NCI-H1092 (cell line): ENCODE measurements at places on chromosomes 6 and 20.

DNA sequence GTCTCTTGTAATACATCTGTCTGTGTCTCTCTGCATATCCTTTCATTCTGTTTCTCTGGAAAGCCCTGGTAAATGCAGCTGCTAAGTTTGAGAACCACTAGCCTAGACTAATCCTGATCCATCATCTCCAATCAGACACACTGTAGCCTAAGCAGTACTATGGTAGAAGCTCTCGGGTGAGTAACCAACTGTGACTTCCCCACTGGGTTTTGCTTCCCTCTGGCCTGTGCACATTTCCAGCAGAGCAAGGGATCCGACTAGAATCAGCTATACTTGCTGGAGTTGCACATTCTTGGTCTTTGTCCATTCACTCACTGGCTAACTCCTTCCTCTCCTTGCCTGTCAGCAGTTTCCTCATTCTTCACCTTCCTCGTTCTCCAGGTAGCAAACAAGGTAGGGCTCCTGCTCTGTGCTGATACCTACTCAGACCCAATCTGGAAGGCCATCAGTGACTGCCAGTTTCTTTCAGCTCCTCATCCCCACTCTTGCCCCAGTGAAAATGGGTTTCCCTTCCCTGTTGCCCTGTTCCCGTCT is 184.2 kb downstream of the PLCB4 start:
- DNase-seq, result no peak

- DNase-seq, result no peak
Observed at GRCh38 chr6:13432526-13433184, 54.7 kb downstream of the GFOD1 start.

- DNase-seq, result peak; percentile 76
Observed at GRCh38 chr20:13865791-13866351, 81.0 kb downstream of the NDUFAF5 start.

- DNase-seq, result peak; percentile 75
Observed at GRCh38 chr20:19212821-19213502, 520 bp downstream of the SLC24A3 start.

GRCh38 chr6:122449069-122449468 is 22.5 kb downstream of the SERINC1 start:
- DNase-seq, result no peak

- no peak for DNase-seq
Observed at GRCh38 chr6:37261198-37261597, 3.3 kb upstream of the TMEM217 start.

GRCh38 chr6:157046776-157047175 is 269.6 kb downstream of the ARID1B start:
- DNase-seq, result no peak

- DNase-seq, result no peak
Observed at GRCh38 chr20:4814696-4815252, 93.1 kb downstream of the PRND start.

- DNase-seq, result no peak
Observed at GRCh38 chr20:63163596-63164483, 52.1 kb downstream of the YTHDF1 start.

- no peak for DNase-seq
Observed at GRCh38 chr6:15606347-15606746, 56.5 kb downstream of the DTNBP1 start.

- no peak for DNase-seq
Observed at GRCh38 chr6:139592011-139592410, 217.6 kb upstream of the CITED2 start.

- DNase-seq, result peak; percentile 81
Observed at GRCh38 chr6:168217880-168218537, 101.6 kb downstream of the DACT2 start.

DNA sequence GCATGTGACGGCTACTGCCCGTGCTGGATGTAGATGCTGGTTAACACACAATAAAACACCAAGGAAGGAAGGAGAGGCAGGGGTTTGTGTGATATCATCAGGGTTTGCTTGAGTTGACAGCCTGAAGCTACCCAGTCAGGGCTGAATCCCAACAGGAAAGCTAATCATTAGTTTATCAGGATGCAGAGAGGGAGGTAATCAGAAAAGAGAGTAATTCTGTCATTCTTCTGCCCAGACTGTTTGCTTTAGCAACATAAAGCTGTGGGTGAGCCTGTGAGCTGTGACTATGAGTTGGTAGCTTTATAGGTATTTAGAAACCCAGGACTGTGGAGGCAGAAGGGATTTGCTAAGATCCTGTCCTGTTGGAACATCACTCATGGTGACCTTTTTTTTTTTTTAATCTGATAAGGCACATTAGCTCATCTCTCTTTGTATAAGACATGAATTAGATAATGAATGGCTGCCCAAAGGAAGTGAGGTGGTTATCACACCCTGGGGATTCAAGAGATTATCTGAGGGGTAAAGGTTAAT is 79.3 kb downstream of the CAP2 start:
- DNase-seq, result no peak

- DNase-seq, result no peak
Observed at GRCh38 chr20:21182832-21183563, 57.1 kb downstream of the KIZ start.

DNA sequence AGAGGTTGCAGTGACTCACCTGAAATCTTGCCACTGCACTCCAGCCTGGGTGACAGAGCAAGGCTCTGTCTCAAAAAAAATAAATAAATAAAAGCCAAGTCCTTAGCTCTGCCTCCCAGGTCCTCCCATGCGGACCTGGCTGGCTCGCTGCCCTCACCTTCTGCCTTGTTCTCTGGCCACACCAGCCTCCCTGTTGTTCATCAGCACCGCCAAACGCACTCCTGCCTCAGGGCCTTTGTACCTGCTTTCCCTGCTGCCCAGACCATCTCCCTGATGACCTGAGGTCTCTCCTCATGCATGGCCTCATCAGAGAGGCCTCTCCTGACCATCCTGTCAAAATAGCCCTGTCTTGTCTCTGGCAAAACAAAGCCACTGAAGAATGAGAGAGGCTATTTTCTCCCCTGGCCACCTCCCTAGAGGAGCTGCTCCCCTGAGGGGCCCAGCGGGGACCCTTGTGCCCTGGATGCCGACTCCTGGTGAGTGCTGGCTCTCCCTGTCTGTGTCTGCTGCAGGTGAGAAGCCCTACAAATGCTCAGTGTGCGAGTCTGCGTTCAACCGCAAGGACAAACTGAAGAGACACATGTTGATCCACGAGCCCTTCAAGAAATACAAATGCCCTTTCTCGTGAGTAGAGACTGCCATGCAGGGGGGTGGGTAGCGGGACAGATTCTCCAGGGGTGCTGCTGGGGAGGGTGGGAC is 22.6 kb upstream of the CHMP4B start:
- DNase-seq, result no peak

- DNase-seq, result no peak
Observed at GRCh38 chr6:150382171-150382570, 13.4 kb downstream of the IYD start.

GRCh38 chr6:71220466-71220865 is 68.1 kb upstream of the OGFRL1 start:
- no peak for DNase-seq

- no peak for DNase-seq
Observed at GRCh38 chr6:35370785-35371493, 28.6 kb downstream of the PPARD start.

DNA sequence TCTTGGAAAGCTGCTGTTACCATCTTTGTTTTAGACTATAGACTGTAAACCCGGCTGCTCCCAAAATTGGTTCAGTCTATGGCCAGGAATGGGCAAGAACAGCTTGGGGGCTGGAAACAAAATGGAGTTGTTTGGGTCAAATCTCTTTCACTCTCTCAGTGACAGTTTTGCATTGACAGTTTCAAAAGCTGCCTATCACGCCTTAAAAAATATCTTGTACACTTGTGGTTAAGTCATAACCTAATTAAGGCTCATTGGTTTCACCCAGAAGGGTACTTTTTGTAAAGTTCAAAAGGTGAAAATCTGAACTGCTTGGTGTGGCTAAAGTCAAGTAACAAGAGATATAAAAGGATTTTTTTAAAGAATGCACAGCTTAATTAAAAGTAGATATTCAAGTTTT is 76.1 kb upstream of the PRL start:
- no peak for DNase-seq

DNA sequence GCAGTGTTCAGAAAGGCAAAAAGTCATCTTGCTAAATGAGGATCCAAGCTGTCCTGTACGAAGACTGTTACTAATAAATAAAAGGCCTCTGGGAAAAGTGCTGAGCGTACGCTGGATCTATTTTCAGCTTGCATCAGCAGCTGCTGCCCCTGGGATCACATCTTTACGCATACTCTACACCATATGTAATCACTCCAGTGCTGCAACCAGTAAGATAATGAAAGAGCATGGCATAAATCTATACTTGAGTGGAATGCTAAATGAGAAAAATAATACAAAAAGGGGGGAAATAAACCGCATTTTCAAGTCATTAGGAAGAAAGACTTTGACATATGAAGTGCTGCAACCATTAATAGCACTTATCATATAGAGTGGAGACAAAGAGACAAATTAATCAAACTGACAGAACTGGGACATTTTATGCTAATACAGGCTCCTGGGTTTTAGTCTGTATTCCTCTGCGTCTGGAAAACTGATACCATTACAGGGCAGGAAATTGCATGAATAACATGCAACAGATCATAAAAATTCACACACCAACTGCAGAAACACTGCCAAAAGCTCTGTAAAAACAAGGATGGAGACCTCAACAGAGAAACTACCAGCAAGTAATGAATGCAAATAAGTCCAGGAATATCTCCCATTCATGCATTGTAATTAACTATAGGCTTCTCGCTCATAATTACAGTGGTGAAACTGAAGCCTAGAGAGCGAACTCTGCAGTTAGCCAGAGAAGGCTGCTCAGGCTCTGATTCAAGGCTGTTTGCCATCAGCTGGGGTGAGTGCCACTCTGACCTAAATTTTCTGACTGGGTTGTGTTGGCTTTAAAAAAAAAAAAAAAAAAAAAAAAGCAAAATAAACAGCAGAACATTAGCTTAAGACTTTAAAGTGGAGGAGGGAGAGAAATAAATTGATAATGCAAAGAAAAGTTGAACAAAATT is 83.8 kb downstream of the GJA10 start:
- DNase-seq, result no peak

- DNase-seq, result no peak
Observed at GRCh38 chr6:124033501-124033900, 229.8 kb downstream of the NKAIN2 start.

GRCh38 chr20:63587776-63588591 is 13.9 kb upstream of the HELZ2 start:
- no peak for DNase-seq

DNA sequence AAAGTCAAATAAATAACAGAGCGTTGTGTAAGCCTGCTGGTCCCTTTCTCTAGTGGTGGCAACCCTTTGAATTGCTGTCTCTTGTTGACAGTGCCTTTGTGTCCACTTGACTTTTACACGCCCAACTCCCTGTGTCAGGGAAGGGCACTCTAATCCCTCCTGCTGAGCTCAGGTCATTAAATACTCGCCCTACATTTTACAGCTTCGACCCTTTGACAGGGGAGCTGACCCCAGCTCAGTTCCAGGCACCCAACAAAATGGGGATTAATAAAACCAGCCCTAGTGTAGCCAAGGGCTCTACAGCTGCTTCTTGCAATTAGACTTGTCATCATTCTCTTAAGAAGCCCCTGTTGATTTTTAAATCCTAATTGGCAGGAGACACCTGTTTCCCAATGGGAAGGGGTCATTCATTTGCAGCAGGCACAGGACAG is 308.2 kb downstream of the EYA4 start:
- peak; percentile 23 for DNase-seq

DNA sequence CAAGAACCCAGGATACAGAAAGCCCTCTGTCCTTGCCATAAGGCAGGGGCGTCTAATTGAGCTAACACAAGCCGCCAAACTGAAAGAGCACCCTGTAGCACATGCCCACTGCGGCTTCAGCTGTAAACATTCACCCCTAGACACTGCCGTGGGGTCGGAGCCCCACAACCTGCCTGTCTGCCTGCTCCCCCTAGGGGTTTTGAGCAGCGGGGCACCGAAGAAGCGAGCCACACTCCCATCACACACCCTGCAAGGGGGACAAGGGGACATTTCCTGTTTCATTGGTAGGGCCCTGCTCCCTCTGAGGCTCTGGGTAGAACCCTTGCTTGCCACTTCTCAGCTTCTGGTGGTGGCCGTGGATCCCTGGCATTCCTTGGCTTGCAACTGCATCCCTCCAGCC is 45.2 kb upstream of the BCLAF1 start:
- DNase-seq, result no peak

DNA sequence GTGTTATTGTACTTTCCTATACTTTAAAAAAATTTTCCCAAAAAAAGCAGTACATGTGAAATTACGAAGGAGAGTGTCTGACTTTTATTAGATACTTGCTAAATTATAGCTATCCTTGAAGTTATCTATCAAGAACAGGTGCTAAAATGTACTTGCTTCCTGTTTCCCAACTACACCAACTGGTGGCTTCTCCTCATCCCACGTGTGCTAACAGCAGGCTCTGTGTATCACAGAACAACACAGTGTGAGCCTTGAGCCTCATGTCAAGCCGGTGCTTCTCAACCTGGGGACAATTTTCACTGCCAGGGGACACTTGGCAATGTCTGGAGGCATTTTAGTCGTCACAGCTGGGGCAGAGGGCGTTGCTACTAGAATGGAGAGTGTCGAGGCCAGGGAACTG is 36.2 kb upstream of the CDYL start:
- no peak for DNase-seq

GRCh38 chr6:1312203-1312472 is 240 bp downstream of the FOXQ1 start:
- DNase-seq, result no peak

DNA sequence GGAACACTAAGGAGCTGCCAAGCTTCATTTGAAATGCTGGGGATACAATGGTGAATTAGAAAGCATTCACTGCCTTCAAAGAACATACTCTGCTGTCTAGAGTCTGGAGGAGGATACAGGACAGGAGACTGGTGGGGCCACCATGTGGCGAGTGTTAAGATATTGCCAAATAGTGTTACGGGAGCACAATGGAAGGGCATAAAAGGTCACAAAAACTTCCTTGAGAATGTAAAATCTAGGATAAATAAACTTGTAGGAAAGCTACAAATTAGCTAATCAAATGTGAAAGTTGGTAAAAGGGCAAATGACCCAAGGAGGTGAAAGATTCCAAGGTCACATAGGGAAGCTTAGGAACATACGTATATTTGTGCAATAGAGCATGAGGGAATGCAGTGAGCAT is 271.7 kb downstream of the RFPL4B start:
- DNase-seq, result no peak

- DNase-seq, result no peak
Observed at GRCh38 chr20:56487216-56487615, 18.8 kb downstream of the RTF2 start.

GRCh38 chr6:128138694-128139093 is 237.8 kb upstream of the THEMIS start:
- DNase-seq, result no peak

GRCh38 chr6:47034926-47035325 is 7.2 kb downstream of the ADGRF1 start:
- peak; percentile 68 for DNase-seq

GRCh38 chr6:14455876-14456648 is 338.5 kb downstream of the CD83 start:
- DNase-seq, result no peak

GRCh38 chr6:119129148-119129967 is 50.9 kb upstream of the FAM184A start:
- DNase-seq, result peak; percentile 8
